H9 (cell line): ENCODE measurements at places on chromosomes 6 and 20. TPM values are rescaled to one million over a fixed set of nuclear protein-coding genes. Genes with fewer than 3 reads are reported as not detected.

Gene WFDC12
- total RNA-seq = not detected in 2 replicates

DNA sequence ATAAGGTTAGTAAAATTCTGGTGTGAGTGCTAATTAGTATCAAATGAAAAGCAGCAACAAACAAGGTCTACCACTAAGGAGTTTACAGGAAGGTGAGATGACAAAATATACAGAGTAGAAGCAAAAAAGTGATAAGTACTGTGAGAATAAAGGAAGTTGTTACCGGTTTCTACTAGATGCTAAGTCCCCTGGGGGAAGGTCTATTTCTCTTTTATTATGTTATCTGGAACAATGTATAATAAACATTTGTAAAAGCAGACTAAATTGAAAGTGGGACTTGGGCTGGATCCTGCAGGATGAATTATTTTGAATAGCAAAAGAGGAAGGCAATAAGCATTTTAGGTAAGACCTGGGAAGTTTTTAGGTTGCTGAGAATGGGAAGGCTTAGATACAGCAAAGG lies 158.7 kb upstream of the SLC22A16 start:
- H3K27ac ChIP-seq = no peak overlapping the region
- H3K4me3 ChIP-seq = no peak overlapping the region
- no peaks in the 10 kb centered on the region for H3K4me1 ChIP-seq
- H3K36me3 ChIP-seq = no peaks in the 10 kb centered on the region
- H3K27me3 ChIP-seq = no peaks in the 10 kb centered on the region

- no peaks in the 10 kb centered on the region for H3K36me3 ChIP-seq
- peaks cover 3% of the 10 kb centered on the region; the same call in 1 of the 2 replicates for H3K4me1 ChIP-seq
- DNase-seq = no peak
- no peak overlapping the region; the same call in 2 of the 3 replicates for H3K4me3 ChIP-seq
- H3K27me3 ChIP-seq = peaks cover 47% of the 10 kb centered on the region
- H3K27ac ChIP-seq = no peak overlapping the region
Observed at GRCh38 chr6:28205879-28206278, 19.2 kb upstream of the ZSCAN9 start.

Gene BAG2
- total RNA-seq = 8.2 and 8.4 TPM in 2 replicates

Gene SPDEF
- 0.15 and 0.22 TPM in 2 replicates for total RNA-seq

GRCh38 chr6:84037425-84038089 lies 4.0 kb downstream of the MRAP2 start:
- peaks cover 2% of the 10 kb centered on the region; the same call in 1 of the 2 replicates for H3K27me3 ChIP-seq
- no peak overlapping the region for H3K27ac ChIP-seq
- H3K4me1 ChIP-seq = no peaks in the 10 kb centered on the region; the same call in 1 of the 2 replicates
- no peak overlapping the region for H3K4me3 ChIP-seq
- DNase-seq = no peak
- H3K36me3 ChIP-seq = peaks cover 44% of the 10 kb centered on the region

Gene HLA-DOB
- total RNA-seq = 0.20 TPM in 1 of 2 replicates, not detected in the other

DNA sequence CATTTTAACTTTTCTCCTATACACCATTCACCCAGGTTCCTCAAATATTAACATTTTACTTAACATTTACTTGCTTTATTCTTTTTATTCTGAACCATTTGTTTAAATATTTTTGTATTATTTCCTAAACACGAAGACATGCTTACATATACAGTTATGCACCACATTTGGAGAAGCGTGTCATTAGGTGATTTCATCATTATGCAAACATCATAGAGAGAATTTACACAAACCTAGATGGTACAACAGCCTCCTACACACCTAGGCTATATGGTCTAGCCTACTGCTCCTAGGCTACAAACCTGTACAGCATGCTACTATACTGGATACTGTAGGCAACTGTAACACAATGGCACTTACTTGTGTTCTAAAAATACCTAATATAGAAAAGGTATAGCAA lies 6.6 kb downstream of the TDP2 start:
- H3K36me3 ChIP-seq = peaks cover 22% of the 10 kb centered on the region; the same call in 2 of the 3 replicates
- no peak overlapping the region for H3K27ac ChIP-seq
- no peaks in the 10 kb centered on the region for H3K27me3 ChIP-seq
- peaks cover 6% of the 10 kb centered on the region; the same call in 1 of the 2 replicates for H3K4me1 ChIP-seq

DNA sequence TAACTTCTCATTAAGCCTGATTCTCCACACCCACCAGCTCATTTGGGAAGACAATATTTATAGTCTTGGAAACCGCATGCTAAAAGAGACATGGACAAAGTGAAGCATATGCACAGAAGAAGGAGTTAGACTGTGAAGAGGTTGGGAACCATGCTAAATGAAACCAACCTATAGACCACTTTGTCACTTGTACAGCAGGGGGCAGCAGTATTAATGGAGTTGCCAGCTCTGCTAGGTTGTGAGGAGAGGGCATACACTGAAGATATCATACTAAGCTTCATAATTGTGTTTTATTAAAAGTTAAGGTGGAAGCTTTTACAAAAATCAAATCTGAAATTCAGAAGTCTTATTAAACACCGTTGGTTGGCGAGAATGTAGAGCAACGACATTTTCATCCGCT lies 38.3 kb upstream of the HMGCLL1 start:
- peaks cover 2% of the 10 kb centered on the region; the same call in 1 of the 2 replicates for H3K36me3 ChIP-seq
- H3K27me3 ChIP-seq = no peaks in the 10 kb centered on the region
- peak; percentile 42 for DNase-seq
- no peak overlapping the region for H3K4me3 ChIP-seq
- H3K27ac ChIP-seq = no peak overlapping the region

DNA sequence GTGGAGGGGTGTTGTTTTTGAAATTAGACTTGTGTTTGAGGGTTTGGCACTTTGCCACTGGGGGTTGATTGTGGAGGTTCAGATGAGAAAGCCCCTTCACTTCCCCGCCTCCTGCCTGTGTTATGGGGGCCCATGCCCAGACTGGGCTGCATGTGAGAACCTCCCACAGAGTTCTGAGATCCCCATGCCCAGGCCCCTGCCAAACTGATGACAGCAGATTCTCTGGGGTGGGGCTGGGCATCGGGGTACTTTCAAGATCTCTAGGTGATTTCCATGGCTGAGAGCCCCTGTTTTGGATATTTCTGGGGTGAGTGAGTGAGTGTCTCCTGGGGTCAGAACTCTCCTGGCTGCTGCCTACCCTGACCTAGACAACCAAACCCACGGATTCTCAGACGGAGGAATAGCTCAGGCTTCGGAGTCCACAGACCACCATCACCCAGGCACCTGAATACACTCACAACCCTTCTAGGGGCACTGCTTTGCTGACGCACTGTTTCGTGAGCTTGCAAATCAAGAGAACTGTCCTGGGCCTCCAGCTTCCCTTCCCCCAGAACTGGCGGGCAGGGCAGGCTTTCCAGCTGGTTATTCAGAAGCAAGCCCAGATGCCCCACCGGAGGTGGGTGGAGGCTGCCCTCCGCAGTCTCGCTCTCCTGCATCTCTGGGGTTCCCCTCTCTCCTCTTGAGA lies 6.3 kb downstream of the BCAS1 start:
- DNase-seq = no peak
- H3K27me3 ChIP-seq = no peaks in the 10 kb centered on the region
- peaks cover 4% of the 10 kb centered on the region; the same call in 1 of the 2 replicates for H3K4me1 ChIP-seq
- no peaks in the 10 kb centered on the region for H3K36me3 ChIP-seq
- H3K27ac ChIP-seq = no peak overlapping the region

- H3K27me3 ChIP-seq = peaks cover 26% of the 10 kb centered on the region; the same call in 1 of the 2 replicates
- DNase-seq = no peak
- H3K4me3 ChIP-seq = no peak overlapping the region
- H3K36me3 ChIP-seq = no peaks in the 10 kb centered on the region
Observed at GRCh38 chr6:30104661-30105060, 8.2 kb downstream of the TRIM31 start.

GRCh38 chr6:165663377-165663735 lies 315 bp upstream of the PDE10A start:
- DNase-seq = peak; percentile 59
- peaks cover 60% of the 10 kb centered on the region for H3K27me3 ChIP-seq
- H3K4me1 ChIP-seq = peaks cover 2% of the 10 kb centered on the region
- H3K36me3 ChIP-seq = no peaks in the 10 kb centered on the region
- H3K27ac ChIP-seq = no peak overlapping the region

Gene FAM110A
- total RNA-seq = 10.3 and 11.5 TPM in 2 replicates

DNA sequence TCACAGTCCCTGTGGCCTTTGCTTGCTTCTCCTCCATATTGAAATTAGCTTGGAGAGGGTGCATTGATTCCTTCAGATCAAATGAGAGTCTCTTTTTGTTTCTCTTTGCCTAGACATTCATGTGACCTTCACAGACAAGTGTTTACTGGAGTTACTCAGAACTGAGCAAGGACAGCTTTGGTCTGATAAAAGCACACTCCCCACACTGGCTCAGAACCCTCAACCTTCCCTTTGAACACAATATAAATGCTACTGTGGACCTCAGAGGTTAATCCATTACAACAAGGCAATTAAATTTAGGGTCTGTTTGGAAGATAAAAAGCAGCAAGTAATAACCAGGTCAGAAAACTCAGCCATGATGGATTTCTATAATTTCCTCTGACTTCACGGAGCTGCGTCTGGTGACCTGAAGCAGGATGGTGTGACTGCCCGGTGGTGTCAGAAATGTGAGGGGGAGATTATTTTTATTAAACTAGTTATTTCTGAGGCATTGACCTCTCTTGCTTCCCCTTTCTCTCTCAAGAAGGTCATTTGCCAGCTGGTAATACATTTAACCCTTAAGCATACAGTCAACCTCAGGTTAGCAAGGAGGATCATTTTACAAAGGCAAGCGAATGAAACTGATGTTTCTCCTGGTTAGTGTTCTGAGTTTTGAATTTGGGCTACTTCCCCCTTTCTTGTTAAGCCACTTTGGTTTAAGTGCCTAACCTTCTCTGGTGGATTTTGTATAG lies 208.2 kb downstream of the CLIC5 start:
- H3K27me3 ChIP-seq = no peaks in the 10 kb centered on the region
- no peak overlapping the region for H3K4me3 ChIP-seq
- H3K36me3 ChIP-seq = no peaks in the 10 kb centered on the region
- H3K27ac ChIP-seq = no peak overlapping the region

Gene SLC35A1
- 6.1 and 7.1 TPM in 2 replicates for total RNA-seq

Gene PSORS1C2
- total RNA-seq = 0.31 and 0.33 TPM in 2 replicates

Gene ADGB
- total RNA-seq = not detected in 2 replicates

GRCh38 chr20:44702776-44703175 lies 12.4 kb upstream of the CCN5 start:
- H3K36me3 ChIP-seq = no peaks in the 10 kb centered on the region
- peaks cover 6% of the 10 kb centered on the region; the same call in 1 of the 2 replicates for H3K4me1 ChIP-seq
- DNase-seq = no peak
- H3K4me3 ChIP-seq = no peak overlapping the region
- H3K27ac ChIP-seq = no peak overlapping the region

Gene TM9SF4
- total RNA-seq = 59.4 and 62.3 TPM in 2 replicates

DNA sequence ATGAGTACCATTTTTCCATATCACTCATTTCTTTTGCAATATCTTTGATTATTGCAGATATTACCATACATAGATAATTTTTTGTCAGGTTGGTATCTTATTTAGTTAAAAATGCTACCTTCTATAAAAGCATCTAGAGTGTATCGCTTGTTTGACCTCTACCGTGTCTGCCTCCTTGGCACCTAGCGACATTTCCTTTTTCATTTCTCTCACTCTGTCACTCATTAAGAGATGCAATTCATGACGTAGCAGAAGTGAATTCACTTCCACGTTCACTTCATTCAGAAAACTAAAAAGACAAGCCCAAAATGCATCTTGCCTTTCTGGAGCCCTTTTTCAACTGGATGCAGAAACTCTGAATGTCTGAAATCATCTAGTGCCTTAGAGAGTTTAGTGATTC lies 172.9 kb downstream of the MMS22L start:
- no peak overlapping the region for H3K27ac ChIP-seq
- no peak for DNase-seq
- H3K4me3 ChIP-seq = no peak overlapping the region
- H3K27me3 ChIP-seq = no peaks in the 10 kb centered on the region
- no peaks in the 10 kb centered on the region for H3K4me1 ChIP-seq

Gene CPXM1
- 69.0 and 70.0 TPM in 2 replicates for total RNA-seq

Gene GRM1
- total RNA-seq = 0.07 and 0.39 TPM in 2 replicates

- no peak for DNase-seq
- H3K36me3 ChIP-seq = no peaks in the 10 kb centered on the region
- H3K4me1 ChIP-seq = peaks cover 7% of the 10 kb centered on the region; the same call in 1 of the 2 replicates
- H3K27me3 ChIP-seq = no peaks in the 10 kb centered on the region
- no peak overlapping the region for H3K4me3 ChIP-seq
- H3K27ac ChIP-seq = no peak overlapping the region
Observed at GRCh38 chr6:148416330-148416965, 73.8 kb downstream of the SASH1 start.

Gene BTN3A1
- 2.5 and 3.1 TPM in 2 replicates for total RNA-seq

- no peaks in the 10 kb centered on the region for H3K27me3 ChIP-seq
- H3K27ac ChIP-seq = no peak overlapping the region
- no peaks in the 10 kb centered on the region; the same call in 1 of the 2 replicates for H3K4me1 ChIP-seq
- no peak for DNase-seq
Observed at GRCh38 chr6:109332748-109333147, 49.5 kb downstream of the CD164 start.

- no peaks in the 10 kb centered on the region for H3K36me3 ChIP-seq
- peaks cover 4% of the 10 kb centered on the region; the same call in 1 of the 2 replicates for H3K4me1 ChIP-seq
- peak overlapping the region; percentile 62; the same call in 1 of the 3 replicates for H3K4me3 ChIP-seq
- no peaks in the 10 kb centered on the region for H3K27me3 ChIP-seq
- peak; percentile 57 for DNase-seq
- H3K27ac ChIP-seq = no peak overlapping the region
Observed at GRCh38 chr6:44052419-44053023, 74.7 kb downstream of the MRPL14 start.
